ENCODE measurements at places on chromosomes 3 and 15. TPM values are rescaled to one million over a fixed set of nuclear protein-coding genes. Genes with fewer than 3 reads are reported as not detected.

Gene GOLGA8J
- total RNA-seq: 0.09 TPM

Gene PLA1A
- total RNA-seq: 0.25 TPM

Gene GOLGA8G
- total RNA-seq: not detected

Gene FEZF2
- total RNA-seq: not detected

Gene GOLGA8K
- 0.31 TPM for total RNA-seq

Gene SGO1
- 13.7 TPM for total RNA-seq

Data from A549 treated with AZD2906 at 1 μM for 4 hours (cell line).